Trophoblast cell (in vitro differentiated cells and primary cell): ENCODE measurements at places on chromosomes 4 and X.

DNA sequence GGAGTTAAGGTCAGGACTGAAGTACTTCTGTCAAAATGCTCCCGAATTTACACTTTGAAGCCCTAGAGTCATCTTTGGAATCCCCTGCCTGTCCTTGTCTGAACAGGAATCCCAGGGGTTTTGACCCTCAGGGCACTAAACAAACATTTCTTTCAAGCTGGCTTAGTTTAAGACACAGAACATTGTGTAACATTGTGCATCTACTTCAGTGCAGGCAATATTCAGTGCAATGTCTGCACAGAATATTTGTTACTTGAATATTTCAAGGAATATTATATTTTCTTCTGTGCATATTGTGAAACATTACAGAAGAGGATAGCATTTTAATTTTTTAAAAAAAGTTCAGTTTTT, 763.4 kb downstream of the PCDH18 start:
- peak; percentile 25 for DNase-seq

GRCh38 chr4:66554826-66555225, 884.5 kb upstream of the EPHA5 start:
- no peak for DNase-seq

DNA sequence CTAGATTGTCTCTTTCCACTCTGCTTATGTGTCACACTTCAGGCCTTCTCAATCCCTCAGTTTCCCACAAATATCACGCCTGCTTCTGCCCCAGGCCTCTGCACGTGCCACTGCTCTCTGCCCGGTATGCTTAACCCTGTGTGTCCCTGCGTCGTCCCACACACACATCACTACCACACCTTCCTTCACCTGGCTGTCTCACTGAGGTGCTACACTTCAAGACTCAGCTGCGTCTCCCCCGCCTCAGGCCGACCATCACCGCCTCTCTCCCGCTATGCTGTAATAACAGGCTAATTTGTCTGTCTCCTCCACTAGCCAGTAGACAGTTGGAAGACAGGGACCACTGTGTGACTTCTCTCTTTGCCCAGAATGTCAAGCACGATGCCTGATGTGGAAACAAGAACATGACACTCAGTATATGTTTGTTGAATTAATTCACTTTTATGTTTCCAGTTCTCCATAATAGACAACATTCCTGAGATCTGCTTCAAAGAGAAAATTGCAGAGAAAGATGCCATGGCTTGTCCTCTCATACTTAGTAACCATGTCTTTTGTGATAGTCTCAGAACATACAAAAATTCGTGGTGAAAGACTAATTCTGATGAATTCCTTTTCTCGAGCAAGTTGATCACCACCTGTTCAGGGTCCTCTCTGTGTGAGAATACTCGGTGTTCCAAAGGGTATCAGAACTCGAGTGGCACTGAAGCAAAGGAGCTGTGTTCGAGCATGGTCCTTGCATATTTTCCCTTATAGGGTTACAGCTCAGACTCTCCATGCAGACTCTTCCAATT, 54.2 kb downstream of the AFAP1 start:
- no peak for DNase-seq

DNA sequence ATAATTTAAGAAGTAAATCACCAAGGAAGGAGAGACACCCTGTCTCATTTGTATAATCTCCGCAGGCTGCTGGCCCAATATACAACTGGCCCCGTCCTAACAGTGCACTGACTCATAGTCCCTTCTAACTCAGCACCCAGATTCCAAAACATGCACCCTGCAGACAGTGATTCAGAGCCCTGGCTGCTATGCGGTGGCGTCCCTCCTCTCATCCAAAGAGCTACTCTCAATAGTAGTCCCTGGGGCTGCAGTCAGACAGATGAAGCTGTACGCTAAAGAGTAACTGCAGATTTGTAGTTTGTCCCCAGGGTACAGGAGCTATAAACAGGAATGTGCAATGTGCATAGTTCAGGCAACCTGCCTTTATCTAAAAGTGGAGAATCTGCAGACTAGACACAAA, 23.0 kb downstream of the GABRA3 start:
- peak; percentile 6 for DNase-seq

GRCh38 chrX:129818123-129818522, 25.6 kb downstream of the ZDHHC9 start:
- peak; percentile 56 for DNase-seq

DNA sequence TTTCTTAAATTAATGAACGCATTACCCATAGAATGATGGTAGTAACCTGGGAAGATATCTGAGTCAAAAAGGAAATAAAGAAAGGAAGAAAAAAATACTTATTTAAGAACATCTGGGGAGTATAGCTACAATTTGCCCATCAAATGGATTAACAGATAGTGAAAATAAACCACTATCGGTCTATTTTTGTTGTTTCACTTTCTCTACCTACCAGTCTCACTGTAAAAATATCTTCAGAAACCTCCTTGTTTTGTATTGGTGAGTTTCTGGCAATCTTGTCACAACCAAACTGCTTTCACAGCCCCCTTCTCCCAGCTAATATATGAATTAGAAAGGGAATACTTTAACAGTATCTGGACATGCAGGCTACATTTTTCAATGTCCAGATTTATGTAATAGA, 783.5 kb downstream of the STPG2 start:
- no peak for DNase-seq
